Activated T-cell treated with anti-CD3 and anti-CD28 coated beads, Interleukin-2, amount 50 U/mL, for 72 hours (primary cell): ENCODE measurements at places on chromosomes 3 and 15. TPM values are rescaled to one million over a fixed set of nuclear protein-coding genes. Genes with fewer than 3 reads are reported as not detected.

DNA sequence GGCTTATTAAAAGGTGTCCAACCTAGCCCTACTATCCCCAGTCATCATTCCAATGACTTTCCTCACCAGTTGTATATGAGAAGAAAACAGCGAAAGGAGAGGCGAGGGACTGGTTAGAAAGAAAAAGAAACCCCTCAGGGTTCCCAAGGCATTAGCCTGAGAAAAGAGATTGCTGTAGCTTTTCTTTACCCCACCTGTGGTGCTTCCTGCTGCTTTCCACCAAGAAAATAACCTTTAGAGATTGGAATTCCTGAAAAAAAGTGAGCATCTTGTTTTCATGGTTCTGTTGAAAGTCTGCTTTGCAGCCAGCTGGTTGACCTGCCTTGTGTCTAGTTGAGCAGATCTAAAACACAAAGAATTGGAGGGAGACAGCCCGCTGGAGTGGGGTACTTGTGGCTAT is 196.4 kb downstream of the CADPS start:
- no peak for DNase-seq

DNA sequence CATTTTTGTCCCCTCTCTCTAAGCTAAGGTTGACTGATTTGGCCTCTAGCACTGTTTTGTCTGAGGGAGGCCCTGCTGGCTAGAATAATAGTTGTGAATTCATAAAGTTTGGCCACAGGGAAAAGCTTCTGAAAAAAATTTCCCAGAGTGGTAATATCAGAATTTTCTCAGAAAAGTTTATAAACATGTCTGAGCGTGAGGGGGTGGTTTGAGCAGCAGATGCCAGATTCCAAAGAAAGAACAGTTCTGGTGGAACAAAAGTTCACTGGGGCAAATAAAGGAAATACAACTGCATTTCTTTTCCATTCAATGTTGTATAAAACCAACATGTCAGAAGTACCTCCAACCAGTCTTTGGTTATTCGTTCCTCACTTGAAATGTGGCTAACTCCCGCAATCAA is 61.2 kb downstream of the CLDN1 start:
- DNase-seq, result no peak

DNA sequence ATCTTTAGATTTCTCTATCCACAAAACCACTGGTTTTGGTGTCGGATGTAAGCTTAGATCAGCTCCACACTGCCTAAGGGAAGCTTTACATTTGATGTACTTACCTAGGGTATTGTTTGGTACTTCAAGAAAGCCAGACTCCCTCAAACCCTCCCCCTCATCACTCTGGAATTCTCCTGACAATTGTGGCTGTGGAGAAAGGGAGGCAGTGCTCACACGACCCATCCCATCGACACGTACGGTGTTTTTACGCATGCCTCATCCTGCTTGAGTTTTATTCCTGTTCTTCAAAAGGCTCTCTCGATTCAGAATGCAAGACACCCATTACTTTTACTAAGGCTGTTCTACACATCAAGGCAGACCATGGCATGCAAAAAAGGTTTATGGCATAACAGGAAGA is 67.3 kb upstream of the ONECUT1 start:
- DNase-seq, result no peak

DNA sequence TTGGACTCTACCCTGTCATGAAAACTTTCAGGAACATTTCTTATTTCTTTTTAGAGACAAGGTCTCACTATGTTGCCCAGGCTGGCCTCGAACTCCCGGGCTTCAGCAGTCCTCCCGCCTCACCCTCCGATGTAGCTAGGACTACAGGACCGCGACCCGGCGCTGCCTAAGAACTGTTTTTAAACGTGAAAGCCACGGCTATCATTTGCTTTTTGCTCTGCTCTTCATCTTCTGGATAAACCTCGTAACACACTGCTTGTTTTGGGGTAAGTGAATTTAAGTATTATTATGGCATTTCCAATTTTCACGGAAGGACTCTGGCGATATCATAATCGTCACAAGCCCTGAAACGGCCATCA is 14.3 kb upstream of the CCNL1 start:
- peak; percentile 29 for DNase-seq

DNA sequence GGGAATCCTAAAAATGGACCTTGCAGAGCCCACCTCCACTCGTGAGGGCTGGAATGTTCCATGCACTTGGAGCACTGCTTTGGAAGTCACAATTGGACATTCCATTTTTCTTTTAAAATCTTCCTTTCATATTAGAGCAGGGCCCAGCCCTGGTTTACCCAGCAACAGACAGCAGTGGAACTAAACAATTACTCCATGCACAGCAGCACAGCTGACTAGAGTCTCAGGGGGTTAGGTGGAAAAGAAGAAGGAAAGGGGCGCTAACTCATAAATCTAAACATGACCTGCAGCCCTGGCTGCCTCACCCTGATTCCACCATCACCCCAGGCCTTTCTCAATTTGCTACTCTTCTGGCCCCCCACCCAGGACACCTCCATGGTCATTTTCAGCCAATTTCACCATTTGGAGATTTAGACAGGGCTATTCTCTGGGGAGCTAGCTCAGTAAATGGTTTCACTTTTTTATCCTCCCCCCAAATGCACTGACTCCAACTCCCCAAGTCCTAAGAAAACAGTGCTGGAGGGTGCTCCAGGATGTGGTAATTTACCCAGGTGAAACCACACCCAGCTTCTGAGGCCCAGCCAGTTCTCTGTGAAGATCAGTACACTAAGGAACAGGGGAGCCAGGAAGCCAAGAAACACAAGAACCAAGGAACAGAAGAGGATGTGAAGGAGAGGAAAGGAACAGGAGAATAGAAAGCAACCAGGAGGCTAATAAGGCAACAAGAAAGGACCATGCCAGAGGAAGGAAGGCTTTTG is 1.6 kb upstream of the LRRC31 start:
- no peak for DNase-seq

GRCh38 chr3:110904520-110904890 is 167.1 kb upstream of the NECTIN3 start:
- no peak for DNase-seq

DNA sequence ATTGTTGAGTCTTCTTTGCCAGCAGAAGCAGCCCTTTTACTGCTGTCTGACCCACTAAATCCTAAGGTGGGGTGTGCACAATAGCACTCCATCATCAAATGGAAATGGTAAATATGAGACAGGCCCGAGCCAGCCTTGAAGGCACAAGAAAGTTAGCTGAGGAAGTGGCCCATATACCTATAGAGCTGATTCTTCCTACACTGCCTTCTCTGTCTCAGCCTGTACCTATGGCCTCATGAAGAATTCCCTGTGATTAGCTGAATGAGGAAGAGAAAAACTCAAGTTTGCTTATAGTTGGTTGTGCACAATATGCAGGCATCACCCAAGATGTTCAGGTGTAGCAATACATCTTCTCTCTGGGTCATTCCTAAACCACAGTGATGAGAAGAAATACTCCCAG is 31.7 kb upstream of the XCR1 start:
- no peak for DNase-seq

DNA sequence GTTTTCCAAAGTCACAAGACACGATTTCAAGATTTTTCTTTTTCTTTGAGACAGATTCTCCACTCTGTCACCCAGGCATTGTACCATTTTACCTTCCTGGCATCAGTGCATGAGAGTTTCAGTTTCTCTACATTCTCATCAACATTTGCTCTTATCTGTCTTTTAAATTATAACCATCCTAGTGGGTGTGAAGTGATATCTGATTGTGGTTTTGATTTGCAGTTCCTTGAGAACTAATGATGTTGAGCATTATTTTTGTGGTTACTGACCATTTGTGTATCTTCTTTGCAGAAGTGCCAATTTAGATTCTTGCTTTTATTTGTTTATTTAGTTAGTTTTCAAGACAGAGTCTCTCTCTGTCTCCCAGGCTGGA is 41.2 kb downstream of the ADIPOQ start:
- no peak for DNase-seq

GRCh38 chr3:99846477-99847160 is 29.0 kb downstream of the CMSS1 start:
- no peak for DNase-seq

GRCh38 chr3:4906107-4906621 is 73.1 kb upstream of the BHLHE40 start:
- peak; percentile 52 for DNase-seq

DNA sequence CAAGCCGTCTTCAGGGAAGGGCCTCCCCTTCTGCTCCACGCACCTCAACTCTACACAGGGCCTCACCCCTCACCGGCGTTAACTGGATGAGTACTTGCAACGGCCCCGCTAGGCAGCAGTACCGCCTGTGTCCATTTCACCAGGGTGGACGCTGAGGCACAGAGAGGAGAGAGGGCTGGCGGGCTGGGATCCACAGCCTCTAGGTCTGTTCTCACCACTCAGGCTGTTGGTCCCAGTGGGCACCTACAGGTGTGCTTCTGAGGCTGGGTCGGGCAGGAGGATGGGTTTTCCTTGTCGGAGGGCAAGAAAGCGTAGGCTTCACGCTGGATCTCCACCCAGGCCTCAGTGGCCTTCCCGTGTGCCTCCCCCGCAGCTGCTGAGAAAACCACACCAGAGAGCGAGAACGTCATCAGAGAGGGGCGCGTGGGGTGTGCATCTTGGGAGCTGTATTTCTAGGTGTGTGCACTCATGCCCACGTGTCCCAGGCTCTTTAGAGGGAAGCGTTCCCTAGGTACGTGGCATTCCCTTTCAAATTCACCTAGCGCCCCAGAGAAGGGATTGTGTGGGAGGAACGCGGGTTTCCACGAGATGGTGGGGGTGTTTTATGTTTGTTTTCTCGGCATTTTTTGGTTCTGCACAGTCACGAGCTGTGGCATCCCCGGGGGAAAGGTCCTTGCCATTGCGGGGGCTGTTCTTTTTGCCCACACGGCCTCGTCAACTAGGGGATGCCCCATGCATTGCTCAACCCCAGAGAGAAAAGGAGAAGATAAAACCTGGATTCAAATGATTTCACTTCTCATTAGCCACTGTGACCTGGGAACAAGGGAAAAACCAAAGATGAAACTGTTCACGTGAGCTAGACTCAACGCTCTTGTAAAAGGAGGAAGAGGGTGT is 67.7 kb downstream of the MGLL start:
- peak; percentile 41 for DNase-seq

- DNase-seq, result no peak
Measured at GRCh38 chr15:100714749-100715342, 112.5 kb downstream of the ASB7 start.

GRCh38 chr15:55106155-55106554 is 90.6 kb downstream of the RSL24D1 start:
- DNase-seq, result no peak

The ANKRD63 gene
- total RNA-seq, result not detected

The HCN4 gene
- total RNA-seq, result not detected

The PYGO1 gene
- not detected for total RNA-seq

The GHRL gene
- 1.3 TPM for total RNA-seq

The GPR62 gene
- total RNA-seq, result not detected
